Activated CD4-positive, alpha-beta T cell treated with anti-CD3 and anti-CD28 coated beads for 1 hour (primary cell): ENCODE measurements at places on chromosomes 7 and 10.
A peak's percentile ranks its signal among the peaks of the same experiment; 100 is the strongest.

- DNase-seq: no peak
Observed at GRCh38 chr7:148701414-148701813, 2.7 kb downstream of the CUL1 start.

GRCh38 chr7:20264623-20265022 is 47.4 kb upstream of the MACC1 start:
- DNase-seq: no peak

DNA sequence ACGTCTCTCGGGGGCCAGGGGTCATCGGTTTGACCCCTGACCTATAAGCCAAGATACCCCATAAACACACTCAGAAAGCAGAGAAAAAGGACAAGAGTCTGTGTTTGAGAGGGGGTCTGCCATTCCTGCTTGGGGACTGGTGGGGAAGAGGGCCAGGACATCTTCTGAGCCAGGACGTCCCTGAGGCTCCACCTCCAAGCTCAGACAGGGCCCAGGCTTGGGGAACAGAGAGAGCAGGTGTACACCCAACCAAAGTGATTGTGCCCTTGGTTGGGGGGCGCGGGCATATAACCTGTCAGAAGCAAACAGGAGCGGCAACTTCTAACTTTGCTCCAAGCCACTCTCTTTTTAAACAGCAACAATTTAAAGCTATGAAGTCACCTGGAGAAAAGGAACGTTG is 33.9 kb upstream of the PPIF start:
- DNase-seq: no peak

DNA sequence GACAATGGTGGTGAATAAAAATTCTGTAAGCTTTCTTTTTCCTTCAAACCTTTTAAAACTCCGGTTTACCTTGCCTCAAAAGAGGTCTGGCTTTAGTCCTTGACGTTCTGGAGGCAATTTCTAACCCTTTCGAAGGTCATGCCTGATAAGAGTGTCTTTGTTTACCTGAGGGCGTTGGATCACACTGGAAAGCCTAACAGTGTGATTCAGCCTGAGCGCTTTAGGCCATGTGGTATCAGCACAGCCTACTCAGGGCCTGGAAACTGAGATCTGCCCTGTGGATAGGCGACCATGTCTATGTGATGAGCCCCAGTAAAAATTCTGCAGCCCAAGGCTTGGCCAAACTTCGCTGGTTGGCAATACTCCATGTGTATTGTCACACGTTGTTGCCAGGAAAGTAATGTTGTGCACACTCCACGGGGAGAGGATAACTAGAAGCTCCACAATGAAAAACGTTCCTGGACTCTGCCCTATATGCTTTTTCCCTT is 10.7 kb downstream of the CCDC6 start:
- DNase-seq: no peak

GRCh38 chr7:136533732-136534131 is 334.7 kb upstream of the CHRM2 start:
- no peak for DNase-seq

DNA sequence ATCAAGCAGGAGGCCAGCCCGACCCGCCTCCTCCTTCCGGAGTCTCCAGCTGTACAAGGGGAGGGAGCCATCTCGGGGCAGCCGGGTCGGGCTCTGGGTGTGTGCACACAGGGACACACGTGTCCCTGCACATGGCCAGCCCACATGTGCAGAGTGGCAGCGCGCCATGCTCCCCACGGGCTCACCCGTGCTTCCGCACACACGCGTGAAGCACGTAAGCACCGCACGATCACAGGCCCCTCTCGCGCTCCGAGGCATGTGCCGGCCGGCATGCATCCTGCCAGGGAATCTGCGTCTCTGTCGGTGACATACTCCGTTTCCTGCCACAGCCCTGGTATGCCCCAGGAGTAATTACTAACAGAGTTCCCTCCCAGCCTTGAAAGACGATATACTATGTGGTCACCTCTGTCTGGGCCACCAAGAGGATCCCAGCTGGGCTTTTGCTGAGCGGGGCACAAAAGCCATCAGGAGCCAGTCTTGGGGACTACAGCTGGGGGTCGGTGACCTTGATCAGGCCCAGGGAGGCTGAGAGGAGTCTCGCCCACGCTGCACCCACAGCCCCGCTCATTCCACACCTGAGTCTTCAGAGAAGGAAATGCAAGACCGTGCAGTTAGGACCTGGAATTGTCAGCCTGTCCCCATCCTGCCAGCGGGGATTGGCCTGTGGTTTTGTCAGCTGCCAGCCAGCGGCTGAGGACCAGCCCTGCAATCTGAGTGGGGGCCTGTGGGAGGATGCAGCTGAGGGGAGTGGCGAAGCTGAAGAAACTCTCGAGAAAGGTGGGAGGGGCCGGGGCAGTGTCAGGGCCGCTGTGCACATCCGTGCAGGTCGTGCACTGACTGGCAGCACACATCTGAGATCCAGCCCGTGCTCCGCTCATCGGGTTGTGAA is 11.0 kb upstream of the LFNG start:
- peak; percentile 62 for DNase-seq

GRCh38 chr7:27130540-27131389 is at the start of gene HOXA4:
Gene HOXA4 (minus strand): TSS chr7:27130757. CDS start chr7:27130733, 24 bp downstream.
- peak; percentile 57 for DNase-seq

DNA sequence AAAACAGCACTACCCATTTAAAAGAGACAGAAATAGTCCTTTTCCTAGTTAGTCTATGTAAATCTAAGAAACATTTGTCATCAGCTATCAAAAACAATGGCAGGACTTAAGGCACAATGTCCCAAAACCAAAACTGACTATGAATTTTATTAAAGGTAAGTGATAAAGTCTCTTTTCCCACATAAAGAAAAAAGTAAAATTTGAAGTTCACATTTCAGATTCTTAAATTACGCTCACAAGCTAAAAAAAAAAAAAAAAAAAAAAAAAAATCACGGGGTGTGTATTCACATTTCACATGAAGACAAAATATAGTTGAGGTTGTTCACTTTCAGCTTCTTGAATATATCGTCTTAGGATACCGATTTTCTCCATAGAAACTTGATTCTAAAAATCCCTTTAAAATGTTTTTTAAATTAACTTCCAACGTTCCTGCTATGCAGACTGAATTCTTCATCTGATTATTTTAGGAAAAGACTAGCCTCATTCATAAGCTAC is 1.6 kb downstream of the P4HA1 start:
- DNase-seq: no peak

DNA sequence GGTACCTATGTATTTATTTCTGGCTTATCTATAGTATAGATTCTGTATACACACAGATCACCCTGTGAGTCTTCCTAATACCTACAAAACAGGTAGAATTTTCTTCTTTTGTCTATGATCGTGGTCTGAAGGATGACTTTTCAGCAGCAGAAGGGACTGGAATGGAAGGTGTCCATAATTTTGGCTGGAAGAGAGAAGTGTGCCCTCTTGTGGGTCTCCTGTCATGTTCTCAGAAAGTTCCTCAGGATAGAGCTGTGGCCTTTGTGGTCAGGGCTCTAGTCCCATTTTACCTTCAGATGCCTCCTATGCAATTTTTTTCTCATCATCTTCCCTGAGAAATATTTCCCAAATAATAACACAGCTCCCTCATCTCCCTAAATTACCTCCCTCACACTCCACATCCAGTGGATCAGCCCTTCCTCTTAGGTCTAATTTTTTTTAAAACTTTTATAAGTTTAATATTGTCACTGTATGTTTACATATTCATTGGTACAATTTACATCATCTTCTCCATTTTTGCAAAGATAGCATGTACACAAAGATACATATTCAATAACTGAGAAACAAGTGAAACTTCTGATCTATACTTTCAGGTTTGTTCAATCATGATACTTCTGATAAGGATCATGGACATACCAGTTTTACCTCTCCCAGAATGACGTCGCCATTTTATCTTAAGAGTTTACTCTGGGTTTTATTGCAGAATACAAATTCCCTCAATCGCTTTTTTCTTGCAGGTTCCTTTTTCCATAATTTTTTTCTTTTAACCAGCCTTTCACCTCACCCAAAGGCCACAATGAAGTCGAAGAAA is 112.7 kb downstream of the REEP3 start:
- DNase-seq: no peak

DNA sequence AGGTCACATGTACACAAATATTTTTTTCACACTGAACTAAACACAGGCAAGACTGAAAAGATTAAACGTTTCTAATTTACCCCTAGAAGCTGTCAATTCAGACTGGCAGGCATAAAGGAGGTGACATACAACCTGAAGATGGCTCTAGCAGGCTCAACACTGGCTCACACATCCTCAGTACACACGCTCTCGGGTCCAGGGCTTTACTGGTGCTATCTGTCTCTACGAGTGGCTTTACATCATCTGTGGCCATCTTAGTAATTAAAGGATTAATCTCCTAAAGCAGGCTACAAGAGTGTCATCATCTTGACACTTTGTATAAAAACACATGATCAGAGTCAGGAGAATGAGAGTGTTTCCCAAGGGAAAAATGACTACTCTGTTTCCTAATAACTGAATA is 57.3 kb downstream of the COPG2 start:
- no peak for DNase-seq

DNA sequence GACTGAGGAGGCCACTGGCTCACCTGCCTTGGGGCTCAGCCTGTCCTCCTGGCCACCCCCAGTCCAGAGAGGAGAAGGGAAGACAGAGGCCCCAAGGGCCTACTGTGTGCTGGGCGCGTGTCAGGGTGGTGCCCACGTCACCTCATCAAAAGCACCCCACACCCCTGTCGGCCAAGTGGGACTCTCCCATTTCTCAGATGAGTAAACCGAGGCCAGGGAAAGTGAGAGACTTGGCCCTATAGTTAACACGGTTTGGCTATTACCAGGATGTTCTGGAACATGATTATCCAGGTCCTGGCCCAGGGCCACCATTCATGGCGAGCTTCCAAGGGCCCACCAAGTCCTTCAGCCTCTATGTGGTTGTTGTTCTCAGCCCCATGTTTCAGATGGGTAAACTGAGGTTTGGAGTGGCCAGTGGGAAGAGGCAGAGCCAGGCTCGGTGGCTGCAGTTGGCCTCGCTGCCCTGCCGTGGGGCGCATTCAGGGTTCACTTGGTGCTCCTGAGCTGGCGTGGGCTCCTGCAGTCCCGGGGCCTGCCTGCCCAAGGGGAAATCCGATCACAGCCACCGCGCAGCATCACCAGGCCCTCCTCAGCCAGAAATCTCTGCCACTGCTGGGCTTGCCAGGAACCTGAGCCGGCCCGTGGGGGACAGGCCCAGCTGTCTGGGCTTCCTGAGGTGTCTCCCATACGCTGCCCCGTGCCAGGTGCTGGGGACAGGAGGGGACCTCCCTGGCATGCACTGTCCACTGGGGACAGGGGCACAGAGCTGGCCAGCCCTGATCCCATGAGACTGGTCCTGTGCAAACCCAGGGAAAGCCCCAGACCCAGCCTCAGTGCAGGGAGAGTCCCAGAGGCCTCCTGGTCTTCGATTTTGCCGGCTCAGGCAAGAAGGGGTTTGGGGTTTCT is 117.7 kb upstream of the TNRC18 start:
- DNase-seq: no peak

DNA sequence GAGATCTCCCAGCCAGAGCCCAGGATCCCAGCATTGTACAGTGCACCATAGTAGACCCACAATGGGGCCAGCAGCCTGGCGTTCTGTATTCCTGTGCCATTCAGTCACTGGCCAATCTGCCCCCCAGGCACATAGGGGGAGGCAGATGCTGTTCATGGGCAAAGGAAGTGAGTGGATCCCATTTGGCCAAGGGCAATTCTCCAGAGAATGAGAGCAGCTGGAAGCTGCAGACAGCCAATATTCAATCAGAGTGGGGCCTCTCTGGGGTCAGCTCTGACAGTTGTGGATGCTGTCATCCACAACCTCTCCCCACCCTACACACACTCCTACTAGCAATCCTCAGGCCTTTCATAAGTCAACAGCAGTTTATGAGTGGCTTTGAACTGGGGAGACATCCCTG is 17.5 kb downstream of the STEAP1B start:
- no peak for DNase-seq

GRCh38 chr10:22253580-22253882 is 35.7 kb upstream of the EBLN1 start:
- peak; percentile 44 for DNase-seq

GRCh38 chr7:127665922-127666321 is 13.9 kb downstream of the SND1 start:
- no peak for DNase-seq

DNA sequence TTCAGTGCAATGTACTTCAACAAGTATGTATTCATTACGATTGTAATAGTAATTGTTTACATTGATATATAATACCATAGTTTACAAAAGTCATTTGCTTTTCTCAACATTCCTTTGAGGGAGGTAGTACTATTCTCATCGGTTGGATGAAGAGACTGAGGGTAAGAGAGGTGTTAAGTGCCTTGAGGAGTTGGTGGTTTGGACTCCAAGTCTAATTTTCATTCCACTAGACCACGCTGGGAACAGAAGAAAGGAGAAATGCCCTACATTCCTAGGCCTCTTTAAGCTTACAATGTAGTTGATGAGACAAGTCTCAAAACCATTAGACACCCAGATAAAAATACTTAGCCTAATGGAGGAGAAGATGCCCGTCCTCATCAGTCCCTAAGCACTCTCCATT is 28.6 kb downstream of the CDK1 start:
- no peak for DNase-seq

- DNase-seq: no peak
Observed at GRCh38 chr7:87833130-87833529, 43.0 kb downstream of the SLC25A40 start.

DNA sequence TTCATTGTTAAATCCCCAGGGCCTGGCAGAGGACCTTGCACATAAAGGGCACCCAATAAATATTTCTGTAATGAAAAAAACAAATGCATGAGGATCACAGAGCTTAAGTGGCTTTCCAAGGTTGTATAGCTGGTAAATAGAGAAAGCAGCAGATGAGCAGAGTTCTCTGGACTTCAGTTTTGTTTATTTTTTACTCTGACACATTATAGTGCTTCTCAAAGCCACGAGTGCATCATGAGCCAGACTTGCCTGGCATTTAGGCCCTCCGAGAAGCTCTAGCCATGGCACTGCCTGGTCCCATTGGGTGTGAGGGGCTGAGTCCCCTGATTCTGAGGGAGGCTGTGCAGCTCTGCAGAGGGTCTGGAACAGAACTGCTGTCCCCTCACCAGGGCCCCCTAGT is 87.2 kb upstream of the ZNF32 start:
- DNase-seq: no peak

DNA sequence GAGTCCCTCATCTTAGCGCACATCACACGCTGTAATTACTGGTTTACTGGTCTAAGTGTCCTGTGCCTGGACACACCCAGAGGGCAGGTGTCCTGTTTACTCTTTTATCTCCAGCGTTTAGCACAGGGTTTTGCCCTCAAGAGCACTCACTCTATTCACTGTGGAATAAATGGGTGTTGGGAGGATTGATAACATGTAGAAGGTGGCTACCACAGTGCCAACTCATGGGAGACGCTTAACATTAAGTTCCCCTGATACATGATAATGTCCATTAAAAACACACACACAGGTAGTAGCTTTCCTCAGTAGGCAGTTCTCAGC is 96.1 kb upstream of the EFCAB10 start:
- DNase-seq: no peak

DNA sequence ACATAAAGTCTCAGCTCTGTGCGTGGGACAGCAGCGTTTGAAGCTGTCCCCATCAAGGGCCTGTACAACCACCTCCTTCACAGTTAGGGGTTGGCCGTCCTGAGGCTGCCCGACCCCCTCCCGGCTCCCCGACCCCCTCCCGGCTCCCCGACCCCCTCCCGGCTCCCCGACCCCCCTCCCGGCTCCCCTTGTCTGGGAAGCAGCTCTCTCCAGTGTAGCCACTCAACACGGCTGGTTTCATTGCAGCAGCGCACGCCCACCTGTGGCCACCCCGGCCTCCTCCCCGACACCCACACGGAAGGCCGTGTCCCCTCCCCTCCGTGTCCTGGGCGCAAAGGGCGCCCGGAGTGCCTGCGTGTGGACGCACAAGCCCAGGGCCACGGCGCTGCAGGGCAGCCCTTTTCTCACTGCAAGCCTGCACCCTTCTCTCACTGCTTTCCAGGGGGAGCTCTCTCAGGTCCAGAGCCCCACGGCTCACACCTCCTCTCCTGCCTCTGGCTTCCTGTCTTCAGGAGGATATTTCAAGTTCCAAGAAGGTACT is 20.9 kb upstream of the FAM20C start:
- DNase-seq: no peak
